ENCODE measurements at places on chromosomes 7 and 10.

GRCh38 chr10:126928274-126928673 is 23.0 kb downstream of the DOCK1 start:
- DNase-seq: no peak

DNA sequence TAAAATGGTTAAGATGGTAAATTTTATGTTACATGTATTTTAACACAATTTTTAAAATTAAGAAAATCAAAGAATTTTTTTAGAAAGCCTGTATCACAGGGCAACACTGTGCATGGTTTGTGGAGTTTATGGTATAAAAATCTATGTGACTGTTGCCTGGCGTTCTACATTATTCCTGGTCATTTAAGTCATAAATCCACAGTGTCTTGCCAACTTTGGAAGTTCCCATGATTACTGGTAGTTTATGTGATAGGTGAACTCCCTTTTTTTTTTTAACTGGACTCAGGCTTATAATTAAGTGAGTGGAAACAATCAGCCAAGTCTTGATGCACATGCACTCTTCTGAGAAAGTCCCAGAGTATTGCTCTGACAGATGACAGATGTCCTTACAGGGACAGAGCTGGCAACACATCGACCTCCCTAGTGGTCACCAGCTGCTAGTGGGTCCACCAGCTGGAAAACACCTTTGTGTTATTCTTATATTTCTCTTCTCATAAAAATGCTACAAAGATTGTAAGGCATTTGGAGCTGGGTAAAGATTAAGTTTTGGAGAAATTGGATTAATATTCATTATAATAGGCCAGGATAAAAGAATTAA is 8.8 kb upstream of the STN1 start:
- DNase-seq: no peak

DNA sequence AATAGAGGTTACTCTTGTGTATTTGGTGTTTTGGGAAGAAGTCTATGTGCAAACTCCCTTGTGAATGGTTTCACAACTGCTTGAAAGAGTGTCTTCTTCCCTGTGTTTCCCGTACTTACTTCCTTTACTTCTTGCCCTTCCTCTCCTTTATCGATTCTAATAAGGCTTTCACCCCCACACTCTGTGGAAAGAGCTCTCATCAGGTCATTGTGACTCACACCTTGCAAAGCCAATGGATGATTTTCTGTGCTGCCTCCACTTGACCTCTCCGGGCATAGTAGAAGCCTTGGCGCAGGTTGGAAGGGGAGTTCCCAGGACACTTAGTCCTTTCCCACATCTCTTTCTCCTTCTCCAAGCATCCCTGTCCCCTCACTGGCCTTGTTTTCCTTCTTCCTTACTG is 6.2 kb upstream of the TSPAN15 start:
- DNase-seq: no peak

GRCh38 chr7:36388423-36388822 is 1.2 kb upstream of the ANLN start:
- no peak for DNase-seq

DNA sequence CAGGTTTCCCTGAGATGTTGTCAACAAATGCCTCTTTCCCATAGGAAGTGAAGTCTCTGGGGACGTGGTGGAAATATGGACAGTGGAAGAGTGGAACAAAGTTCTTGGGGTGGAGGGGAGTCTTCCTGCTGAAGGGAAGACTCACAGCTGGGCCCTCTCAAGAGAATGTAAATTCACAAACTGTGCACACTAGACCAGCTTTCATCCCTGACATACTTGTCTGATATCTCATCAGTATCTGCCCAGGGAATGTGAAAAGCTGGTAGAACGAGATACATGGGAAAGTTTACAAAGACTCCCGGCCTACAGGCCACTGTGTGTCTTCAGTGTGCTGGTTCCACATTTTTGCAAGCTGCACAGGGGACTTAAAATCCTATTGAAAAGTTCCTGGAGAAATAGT is 16.7 kb upstream of the CCDC3 start:
- DNase-seq: no peak

DNA sequence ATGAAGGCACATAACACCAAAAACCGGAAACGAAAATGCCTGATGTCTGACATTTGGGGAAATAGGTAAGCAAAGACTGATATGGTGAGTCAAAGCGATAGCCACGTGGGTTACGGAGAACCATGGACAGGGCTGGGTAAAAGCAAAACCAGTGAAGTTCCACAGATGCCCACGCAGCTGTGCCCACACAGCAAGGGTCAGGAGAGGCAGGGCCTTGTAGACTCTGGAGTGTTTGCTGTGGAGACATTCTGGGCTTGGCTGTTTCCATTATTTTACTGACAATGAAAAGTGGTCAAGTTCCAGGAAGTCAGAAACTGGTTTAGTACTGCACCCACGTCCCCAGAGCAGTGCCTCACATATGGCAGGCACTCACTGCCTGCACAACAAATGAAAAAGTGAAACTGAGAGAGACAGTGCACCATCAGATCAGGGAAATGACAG is 148.7 kb downstream of the ZMYND11 start:
- DNase-seq: peak; percentile 73

GRCh38 chr10:729213-729612 is 39.7 kb upstream of the DIP2C start:
- DNase-seq: no peak

DNA sequence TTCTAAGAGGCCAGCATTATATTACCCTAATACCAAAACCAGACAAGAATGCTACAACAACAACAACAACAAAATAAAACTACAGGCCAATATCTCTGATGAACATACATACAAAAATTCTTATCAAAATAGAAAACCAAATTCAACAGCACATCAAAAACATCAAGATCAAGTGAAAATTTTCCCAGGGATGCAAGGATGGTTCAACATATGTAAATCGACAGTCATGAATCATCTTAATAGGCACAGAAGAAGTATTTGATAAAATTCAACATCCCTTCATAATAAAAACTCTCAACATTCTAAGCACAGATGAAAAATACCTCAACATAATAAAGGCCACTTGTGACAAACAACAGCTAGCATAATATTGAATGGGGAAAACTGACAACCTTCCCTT is 75.3 kb downstream of the JMJD1C start:
- DNase-seq: no peak

- DNase-seq: no peak
Measured at GRCh38 chr10:12465385-12466136, 116.2 kb downstream of the CAMK1D start.

DNA sequence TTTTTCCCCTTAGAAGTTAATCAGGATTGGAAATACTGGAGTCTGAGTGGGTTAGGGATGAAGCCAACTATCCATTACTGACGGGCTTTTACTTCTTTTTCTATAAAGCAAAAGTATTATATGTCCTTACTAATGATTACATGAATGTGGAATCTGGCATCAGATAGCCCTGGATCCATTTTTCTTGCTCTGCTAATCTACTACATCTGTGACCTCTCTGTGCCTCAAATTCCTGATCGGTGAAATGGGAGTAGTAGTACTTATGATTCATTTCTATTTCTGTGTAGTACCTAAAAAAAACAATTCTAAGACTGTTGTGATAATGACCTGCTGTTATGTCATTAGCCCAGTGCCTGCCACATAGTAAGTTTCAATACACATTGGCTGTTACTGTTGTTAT is 621.6 kb downstream of the SORCS3 start:
- DNase-seq: no peak

GRCh38 chr10:79150444-79150754 is 81.6 kb downstream of the ZMIZ1 start:
- DNase-seq: no peak

DNA sequence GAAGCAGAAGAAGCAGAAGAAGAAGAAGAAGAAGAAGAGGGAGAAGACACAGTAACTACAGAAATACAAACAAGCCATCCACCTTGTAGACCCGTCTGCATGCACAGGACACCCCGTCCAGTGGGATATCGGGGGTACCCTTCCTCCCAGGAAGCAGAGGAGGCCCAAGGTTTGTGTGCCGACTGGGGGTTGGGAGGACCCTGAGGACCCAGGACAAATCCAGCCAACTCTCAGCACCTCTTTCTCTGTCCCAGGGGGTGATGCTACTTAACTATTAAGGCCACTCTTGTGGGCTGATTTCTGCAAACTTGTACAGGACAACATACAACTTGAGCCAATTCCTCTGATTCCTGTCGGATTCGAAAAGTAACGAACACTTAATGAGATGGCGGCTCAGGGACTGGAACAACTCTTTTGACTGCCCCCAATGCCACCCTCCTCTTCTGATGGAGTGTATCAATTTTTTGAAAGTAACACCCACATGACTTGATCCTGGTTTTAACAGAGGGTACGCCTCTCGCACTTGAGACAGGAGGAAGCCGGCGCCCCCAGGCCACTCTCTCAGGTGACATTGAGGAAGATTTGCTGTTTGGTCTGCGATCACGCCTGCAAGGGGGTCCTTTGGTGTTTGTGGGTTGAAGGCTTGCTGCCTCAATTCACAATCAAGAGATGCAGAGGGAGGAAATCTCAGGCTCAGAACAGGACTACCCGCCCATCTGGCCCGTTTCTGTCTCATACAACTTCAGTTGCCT is 192.6 kb downstream of the TNS3 start:
- DNase-seq: no peak

DNA sequence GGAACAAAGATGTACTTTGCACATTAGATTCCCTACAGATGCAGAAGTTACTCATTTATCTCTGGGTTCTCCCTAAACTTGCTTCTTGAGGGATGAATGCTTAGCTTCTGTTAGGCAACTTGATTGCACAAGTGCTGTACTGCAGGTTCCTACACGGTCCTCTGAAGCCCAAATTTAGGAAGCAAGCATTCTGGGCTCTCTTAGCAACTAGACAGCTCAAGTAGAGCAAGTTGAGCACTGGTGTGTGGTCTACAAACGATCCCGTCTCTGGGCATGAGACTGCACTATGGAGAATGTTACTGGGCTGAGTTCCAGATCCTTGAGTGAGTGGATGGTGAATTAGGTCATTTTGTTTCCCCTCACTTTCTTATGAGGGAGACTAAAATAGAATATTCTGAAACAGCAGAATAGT is 14.3 kb downstream of the SEMA3D start:
- no peak for DNase-seq

- no peak for DNase-seq
Measured at GRCh38 chr10:4733150-4733842, 92.7 kb upstream of the AKR1E2 start.

DNA sequence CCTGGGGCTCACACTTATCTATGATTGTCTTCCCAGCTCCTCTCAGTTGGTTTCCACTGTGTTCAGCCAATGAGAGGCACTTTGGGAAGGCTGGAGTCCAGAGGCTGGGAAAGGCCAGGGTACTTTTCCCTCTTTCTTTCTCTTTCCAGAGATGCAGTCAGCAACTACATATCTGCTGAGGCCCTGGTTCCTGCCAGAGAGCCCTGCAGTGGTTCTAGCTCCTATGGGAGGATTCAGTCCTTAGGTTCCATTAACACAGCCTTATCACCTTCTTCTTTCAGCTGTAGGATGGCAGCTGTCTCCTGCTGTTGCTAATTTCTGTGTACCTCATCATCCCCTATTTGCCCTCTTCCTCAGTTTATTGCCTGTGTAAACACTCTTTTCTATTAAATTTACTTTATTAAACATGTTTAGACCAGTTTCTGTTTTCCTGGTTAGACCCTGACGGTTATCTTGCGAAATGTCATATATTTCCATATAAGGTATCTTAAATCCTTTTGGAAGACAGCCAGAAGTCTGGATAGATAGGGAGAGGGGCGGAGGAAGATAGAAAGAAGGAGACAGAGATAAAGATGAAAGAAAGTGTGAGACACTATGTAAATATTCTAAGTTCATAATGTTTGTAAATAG is 100.3 kb downstream of the HGF start:
- no peak for DNase-seq

GRCh38 chr10:130263289-130263688 is 127.1 kb downstream of the GLRX3 start:
- DNase-seq: no peak

- no peak for DNase-seq
Measured at GRCh38 chr10:133393401-133394063, 425 bp upstream of the MTG1 start.

- no peak for DNase-seq
Measured at GRCh38 chr10:7986851-7987250, 67.6 kb upstream of the GATA3 start.

GRCh38 chr7:105638902-105639495 is 57.7 kb upstream of the EFCAB10 start:
- DNase-seq: no peak

DNA sequence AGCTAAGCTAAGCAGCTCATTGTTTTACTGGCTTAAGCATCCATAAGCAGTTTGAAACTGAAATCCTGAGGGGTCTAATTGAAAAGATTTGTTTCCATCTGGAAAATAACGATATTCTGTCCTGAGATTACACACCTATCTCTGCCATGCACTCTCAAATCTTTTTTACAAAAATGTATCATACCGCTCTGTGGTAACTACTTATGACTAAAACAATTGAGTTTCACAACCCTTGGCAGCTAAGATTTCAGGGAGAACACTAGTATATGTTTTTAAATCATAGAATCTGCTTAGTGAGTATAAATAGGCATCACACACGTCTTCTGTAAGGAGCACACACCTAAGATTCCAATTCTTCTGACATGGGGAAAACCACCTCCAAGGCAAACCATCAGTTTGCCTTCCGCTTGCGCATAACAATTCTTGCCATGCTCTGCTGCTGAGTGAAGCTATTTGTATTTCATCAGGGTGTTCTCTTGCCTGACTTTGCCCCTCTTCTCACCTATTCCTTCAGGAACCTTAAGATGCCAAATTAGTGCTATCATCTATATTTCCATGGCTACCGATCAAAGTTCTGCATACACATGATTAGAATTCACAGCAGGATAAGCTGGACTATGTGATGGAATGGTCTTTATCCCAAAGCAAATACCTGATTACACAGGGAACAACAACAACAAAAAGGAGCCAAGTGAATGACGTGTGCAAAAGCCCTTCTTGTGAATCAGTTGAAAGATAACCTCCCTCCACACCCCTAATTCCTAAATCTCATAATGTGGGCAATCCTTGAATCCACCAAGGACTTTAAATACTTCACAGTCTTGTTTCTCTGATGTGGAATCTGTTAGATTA is 40.9 kb downstream of the PRPF18 start:
- no peak for DNase-seq

GRCh38 chr10:70254778-70255328 is 21.6 kb upstream of the PPA1 start:
- no peak for DNase-seq

GRCh38 chr10:51910189-51910588 is 210.8 kb upstream of the CSTF2T start:
- DNase-seq: no peak

- DNase-seq: no peak
Measured at GRCh38 chr10:122632031-122632430, 67.6 kb downstream of the C10orf120 start.

GRCh38 chr10:82084496-82084895 is 209.5 kb downstream of the NRG3 start:
- no peak for DNase-seq

DNA sequence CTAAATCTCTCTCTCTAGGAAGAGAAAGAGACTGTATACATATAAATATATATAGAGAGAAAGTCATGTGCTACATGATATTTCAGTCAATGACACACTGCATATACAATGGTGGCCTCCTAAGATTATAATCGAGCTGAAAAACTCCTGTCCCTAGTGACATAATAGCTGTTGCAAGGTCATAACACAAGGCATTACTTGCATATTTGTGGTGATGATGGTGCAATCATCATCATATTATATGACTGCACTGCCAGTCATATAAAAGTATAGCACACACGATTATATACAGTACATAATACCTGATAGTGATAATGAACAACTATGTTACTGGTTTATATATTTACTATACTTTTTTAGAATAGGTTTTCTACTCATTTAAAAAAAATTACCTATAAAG is 316.7 kb downstream of the FGFR2 start:
- DNase-seq: no peak

All from GM20000 (cell line).